Osteocyte (in vitro differentiated cells): ENCODE measurements at places on chromosomes 5 and 9. TPM values are rescaled to one million over a fixed set of nuclear protein-coding genes. Genes with fewer than 3 reads are reported as not detected.
A peak's percentile ranks its signal among the peaks of the same experiment; 100 is the strongest.

Gene C9
- total RNA-seq, result not detected in 2 replicates

Gene BARHL1
- not detected in 2 replicates for total RNA-seq

Gene PCDHB10
- total RNA-seq, result 7.8 and 8.2 TPM in 2 replicates

GRCh38 chr5:178560911-178561310 lies 29.3 kb downstream of the COL23A1 start:
- no peak for DNase-seq

DNA sequence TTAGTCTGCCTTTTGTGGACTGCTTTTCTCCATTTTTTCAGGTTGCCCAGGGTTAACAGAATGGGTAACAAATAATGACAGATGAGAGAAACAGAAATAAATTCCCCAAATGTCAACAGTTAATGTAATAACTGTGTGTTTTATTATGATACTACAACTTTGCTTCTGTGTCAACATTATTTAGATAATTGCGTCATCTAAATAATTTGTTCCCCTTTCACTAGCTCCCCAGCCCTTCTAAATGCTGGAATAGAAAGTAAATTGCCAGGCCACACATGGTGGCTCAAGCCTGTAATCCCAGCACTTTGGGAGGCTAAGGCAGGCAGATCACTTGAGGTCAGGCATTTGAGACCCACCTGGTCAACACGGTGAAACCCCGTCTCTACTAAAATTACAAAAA lies 53.5 kb downstream of the RNF38 start:
- DNase-seq, result no peak

Gene SOHLH1
- total RNA-seq, result not detected in 2 replicates

DNA sequence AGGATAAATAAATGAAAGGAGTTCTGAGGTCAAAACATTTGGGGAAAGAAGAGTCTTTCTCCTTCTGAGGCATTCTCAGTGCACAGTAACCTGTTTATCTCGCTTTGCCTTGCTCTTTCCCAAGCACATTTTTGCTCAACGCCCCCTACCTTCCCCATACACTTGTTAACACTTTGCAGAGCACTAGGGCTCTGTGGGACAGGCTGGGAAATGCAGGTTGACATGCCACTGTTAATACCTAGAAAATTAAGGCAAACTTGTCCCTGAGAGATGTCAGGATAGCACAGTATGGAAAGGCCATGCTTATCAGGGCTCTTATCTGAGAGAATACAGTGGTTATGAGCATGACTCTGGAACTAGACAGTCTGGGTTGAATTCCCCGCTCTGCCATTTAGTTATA lies 152.0 kb downstream of the DOCK8 start:
- DNase-seq, result no peak

DNA sequence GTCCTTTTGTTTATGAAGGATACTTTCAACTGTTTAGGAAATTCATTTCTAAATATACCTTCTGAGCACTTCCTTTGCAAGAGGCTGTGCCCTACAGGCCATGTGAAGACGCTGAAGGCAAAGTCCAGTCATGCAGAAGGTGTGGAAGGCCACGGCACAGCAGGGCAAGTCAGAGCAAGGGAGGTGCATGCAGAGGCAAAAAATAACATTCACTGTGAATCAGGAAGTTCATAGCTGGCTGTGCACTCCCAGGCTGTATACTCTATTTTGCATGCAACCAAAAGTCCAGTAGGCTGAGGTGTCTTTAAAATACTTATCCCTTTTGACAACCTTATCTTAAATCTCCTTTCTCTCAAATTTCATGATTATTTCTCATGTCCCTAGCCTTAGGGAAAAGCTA lies 50.3 kb downstream of the GNAQ start:
- DNase-seq, result no peak

- DNase-seq, result no peak
These were observed 277.5 kb downstream of the EPB41L4A start for GRCh38 chr5:112141582-112141981.

DNA sequence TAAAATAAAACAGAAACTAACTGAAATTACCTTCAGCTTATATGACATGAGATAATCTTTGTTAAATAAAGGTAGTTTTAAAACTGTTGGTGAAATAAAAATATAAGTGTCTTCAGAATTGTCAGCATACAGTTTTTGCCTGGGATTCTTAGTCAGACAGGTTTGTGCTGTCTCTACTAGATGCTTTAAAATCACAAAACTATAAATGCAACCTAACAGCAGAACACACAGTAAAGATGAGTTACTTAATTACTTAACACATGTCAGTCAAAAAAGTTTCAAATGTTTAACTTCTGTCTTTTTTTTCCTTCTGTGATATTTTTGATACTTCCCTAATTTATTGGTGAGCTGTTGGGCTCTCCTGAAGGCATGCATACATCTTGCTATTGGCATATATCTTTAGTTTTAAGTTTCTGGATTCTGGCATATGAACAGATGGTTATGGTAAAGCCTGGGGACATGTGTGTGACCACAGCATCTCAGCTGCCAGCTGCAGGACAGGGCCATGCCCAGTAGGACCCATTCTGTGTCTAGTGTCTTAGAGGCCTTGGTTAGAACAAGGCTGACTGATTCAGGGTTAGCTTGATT lies 231.1 kb upstream of the NUDT12 start:
- no peak for DNase-seq

Gene TUSC1
- not detected in 2 replicates for total RNA-seq

DNA sequence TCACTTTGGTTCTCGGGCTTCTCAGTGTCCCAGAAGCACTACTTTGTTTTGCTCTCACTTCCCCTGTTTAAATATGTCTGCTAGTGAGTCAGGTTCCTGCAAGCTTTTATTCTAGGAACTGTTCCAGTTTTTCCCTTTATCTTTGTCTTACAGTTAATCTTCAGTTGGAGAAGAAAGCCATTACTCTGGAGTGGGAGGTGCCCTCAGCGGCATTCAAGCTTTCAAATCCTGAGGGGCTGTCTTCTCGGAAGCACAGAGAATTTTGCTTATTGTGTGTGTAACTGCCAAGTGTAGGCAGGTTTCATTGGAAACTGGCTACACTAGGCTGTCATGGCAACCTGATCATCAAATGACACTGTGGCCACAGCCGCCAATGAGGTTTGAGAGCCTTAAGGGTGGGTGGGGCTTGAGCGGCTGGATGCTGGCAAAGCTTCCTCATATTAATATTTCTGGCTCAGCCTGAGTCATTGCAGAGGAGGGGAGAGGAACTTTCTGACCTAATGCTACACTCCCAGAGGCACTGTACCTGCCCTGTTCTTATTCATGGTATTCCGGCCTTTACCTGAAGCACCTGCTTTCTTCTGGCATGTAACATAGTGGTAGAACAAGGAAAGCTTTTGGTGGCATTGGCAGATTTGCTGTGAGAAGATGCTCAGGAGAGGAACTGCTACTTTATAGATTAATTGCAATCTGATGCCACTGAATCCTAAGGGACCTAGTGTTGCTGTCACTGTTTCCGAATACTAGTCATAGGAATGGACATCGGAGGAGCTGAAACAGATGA lies 26.3 kb downstream of the SLC25A25 start:
- peak; percentile 96 for DNase-seq

Gene VAV2
- 21.5 and 24.4 TPM in 2 replicates for total RNA-seq

DNA sequence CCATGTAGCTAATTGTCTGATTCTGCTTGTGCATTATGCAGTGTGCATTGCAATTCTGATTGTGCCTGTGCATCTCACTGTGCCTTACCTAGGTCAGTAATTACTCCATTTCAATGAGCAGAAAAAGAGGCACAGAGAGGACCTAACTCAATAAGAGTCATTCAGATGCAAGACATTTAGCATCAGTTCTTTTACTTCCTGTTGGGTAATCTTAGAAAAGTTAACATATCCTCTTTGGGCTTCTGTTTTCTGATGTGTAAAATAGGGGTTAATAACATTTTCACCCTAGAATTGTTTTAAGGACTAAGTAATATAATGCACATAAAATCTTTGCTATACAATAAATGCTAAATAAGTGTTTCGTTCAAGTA lies 7.0 kb upstream of the DCTN4 start:
- no peak for DNase-seq

- no peak for DNase-seq
These were observed 13.3 kb upstream of the PITX1 start for GRCh38 chr5:135047347-135047695.

Gene FLT4
- 0.51 TPM in 1 of 2 replicates, not detected in the other for total RNA-seq

Gene GPRIN1
- total RNA-seq, result 1.6 TPM in 2 replicates

DNA sequence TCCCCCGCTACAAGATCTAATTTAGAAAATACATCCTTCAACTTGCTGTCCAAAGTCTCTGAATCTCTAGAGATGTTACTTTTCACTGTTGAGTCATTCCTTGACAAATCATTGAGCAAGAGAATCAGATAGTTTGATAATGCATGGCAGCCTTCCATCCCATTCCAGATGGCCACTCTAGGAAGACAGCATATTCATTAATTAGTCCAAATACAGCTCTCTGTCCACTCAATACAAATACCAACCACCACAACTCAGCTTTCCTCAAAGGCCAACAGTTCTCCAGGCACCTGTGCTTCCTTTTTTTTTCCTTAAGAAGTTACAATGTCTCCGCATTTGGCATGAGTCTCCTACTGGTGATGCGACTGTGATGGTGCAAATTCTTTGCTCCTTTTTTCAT lies 72.3 kb downstream of the DROSHA start:
- no peak for DNase-seq

DNA sequence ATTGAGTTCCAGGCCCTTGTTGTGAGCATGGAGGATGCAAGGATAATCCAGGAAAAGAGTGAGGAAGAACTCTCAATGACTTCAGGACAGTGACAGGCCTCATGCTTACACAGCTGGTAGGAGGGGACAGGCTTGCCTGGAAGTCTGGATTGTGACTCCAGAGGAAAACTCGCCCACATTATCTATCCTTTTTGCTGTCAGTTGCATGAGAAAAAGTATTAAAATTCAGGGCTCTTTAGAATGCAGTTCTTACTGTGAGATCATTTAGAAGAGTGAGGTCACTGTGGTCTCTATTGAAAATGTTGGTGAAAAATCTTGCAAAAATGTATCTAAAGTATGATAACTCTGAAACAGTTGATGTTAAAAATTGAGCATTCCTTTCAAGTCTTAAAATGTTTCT lies 30.5 kb downstream of the NTRK2 start:
- DNase-seq, result no peak

DNA sequence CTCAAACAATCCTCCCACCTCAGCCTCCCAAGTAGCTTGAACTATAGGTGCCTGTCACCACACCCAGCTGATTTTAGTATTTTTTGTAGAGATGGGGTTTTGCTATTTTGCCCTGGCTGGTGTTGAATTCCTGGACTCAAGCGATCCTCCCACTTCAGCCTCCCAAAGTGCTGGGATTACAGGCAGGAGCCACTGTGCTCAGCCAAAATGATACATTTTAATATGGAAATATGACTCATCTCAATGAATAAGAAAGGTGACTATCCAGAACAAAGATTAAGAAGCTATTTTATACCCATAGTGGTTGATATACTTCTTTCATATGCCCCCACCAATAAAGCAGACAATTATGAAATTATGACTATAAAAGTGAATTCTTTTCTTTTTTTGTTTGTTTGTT lies 166.2 kb downstream of the NFIB start:
- DNase-seq, result no peak

GRCh38 chr5:66828046-66828547 lies 231.9 kb downstream of the MAST4 start:
- no peak for DNase-seq

DNA sequence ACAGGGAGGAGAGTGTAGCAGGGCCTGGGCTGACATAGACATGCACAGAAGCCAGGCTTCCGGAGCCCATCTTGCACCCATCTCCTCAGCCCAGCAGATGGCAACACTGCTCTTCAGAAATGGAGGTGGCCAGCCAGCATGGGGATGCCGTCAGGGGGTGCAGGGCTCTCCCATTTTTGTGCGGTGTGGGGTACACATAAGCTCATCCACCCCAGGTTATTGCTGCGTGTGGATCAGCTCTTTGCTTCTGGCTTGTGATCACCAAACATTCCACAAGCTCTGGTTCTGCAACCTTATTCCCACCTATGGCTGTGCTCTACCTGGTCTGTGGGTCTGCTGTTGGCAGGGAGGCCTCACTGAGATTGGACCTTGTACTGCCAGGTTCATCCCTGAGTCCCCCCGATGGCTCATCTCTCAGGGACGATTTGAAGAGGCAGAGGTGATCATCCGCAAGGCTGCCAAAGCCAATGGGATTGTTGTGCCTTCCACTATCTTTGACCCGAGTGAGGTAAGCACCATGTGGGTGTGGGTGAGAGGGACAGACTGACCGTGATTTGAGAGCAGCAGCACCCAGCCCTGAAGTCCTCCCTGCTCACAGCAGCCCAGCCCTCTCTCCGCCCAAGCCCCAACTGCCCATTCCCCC lies 17.3 kb downstream of the SLC22A5 start:
- no peak for DNase-seq

Gene SAPCD2
- total RNA-seq, result 3.1 and 3.4 TPM in 2 replicates

Gene EIF4EBP3
- 13.2 and 14.7 TPM in 2 replicates for total RNA-seq

DNA sequence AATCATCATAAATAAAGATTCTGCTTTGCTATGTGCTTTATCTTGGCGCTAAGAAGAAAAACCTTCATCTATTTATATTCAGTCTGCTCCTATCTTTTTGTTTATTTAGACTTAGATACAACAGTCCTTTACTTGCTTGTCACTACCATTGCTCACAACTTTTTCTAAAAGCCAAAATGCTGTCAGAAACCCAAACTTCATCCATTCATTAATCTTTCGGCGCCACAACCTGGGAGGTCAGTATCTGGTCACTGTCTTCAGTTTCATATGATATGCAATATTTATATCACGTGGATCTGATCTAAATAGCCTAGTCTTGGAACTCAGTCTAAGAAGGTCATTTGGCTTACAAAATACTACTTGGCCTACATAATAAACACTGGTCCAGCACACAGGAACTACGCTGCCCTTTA lies 159.3 kb upstream of the TARS1 start:
- DNase-seq, result no peak

Gene C5orf24
- total RNA-seq, result 81.7 and 81.8 TPM in 2 replicates

GRCh38 chr5:176454724-176455394 lies 6.7 kb downstream of the FAF2 start:
- DNase-seq, result no peak

GRCh38 chr5:158322620-158323019 lies 463.7 kb upstream of the CLINT1 start:
- DNase-seq, result no peak

DNA sequence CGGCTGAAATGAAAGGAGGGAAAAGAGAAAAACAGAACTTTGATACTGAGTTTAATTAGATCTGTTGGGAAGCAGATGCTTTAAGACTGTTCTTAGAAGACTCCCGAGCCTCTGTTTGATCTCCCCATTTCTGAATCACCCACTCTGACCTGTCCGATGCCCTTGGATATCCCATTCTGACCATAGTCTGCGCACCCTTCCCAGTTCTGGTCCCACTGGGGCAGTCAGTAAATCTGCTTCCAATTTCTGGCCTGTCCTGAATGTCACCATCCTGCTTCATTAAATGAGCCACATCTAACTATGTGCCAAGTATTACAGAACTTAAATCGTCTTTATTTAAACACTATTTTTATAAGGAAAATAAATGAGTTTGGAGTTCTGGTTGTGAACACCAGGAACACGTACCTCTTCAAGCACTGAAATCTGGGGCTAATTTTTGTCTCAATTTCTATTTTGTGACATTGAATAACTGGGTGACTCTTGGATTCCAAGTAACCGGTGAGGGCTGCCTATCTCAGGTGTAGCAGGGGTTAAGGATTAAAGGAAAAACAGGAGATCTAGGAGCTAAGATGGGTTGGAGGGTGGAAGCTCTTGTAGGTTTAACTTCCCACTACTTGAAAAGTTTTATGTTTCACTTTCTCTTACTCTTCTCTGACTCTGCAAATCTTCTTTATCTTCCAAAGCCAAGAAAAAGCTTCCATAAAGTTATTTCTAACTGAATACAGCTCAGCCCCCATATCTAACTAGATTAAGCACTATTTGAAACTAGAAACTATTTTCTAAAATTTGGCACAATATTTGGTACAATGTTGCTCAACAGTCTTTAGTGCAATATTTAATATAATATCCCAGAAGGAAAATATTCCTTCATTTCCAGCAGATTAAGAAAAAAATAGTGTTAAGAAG lies 40.1 kb downstream of the ALDH1A1 start:
- DNase-seq, result no peak

Gene ENTPD8
- total RNA-seq, result 0.16 and 0.24 TPM in 2 replicates
